ENCODE measurements at places on chromosomes 4 and X.

DNA sequence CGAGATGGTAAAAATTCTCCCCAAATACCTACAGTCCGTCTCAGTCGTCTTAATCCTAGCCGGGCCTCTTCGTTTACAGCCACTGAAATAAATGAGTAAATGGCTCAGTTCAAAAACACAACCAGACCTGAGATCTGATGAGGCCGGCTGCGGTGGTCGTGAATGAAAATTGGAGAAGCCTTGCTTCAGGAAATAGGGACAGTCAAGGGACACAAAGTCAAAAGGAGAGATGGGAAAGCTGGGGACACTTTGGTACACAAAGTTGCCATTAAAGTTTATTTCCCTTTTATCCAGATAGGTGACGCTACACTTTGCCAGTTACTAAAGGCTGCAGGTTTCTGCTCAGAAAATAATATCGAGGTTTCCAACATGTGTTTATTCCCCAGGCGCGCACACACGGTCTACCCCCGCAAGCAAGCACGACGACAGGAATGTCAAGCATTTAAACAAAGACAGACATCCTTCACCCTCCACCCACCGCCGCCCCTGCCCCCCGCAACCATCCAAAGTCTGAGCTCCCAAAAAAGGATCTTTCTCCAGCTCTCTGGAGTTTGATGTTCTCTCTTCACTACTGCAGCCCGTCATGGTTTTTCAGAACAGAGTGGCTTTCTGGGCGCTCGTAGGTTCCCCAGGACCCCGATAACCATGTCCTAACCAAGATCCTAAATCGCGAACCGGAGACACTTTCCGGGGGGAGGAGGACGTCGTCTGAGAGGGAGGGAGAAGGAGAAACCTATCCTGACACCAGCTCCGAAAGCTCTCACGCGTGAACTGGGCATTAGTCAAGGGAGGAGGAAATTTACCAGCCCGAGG, 1.3 kb upstream of the PCDH7 start:
- no peak for DNase-seq

- DNase-seq, result no peak
These were observed 2138.2 kb downstream of the PCDH7 start for GRCh38 chr4:32858361-32858760.

DNA sequence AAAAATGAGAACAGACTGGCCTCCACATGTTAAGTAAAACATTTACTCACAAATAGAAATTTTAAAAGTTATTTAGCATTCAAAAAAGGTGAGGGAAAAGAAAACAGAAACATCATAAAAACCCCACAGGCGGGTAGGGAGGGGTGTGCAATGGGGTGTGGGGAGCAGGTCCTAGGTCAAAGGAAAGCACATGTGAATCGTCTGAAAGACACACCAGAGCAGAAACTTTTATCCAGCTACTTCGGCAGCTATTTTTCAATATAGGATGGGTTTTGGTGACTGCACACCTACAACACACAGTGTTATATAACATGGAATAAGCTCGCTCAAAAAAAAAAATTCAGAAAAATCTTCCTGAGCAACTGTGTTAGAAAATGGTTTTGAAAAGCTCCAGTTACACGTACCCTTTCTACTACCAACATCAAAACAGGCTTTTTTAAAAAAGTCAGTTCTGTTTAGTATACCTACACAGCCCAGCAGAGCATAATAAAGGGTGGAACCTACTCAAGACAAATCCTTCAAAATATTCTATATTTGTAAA, 1.6 kb downstream of the OTUD4 start:
- DNase-seq, result no peak

GRCh38 chr4:13986548-13986947, 359.0 kb upstream of the BOD1L1 start:
- no peak for DNase-seq

- no peak for DNase-seq
These were observed 97.1 kb downstream of the REELD1 start for GRCh38 chr4:146311238-146311970.

DNA sequence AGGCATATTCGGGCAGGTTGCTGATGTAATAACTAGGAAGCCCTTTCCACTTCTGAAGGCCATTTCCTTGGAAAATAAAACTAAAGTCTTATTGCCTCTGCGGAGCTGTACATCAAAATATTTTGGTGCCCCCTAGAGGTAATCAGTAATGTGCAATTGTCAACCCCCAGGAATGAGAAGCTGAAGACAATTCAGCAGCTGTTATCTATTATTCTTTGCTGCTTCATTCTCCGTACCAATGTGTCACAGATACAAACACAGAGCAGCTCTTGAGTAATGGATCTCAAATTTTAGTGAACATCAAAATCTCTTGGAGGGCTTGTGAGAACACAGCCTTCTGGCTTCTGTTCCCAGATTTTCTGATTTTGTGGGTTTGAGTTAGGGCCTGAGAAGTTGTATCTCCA, 3.5 kb upstream of the SLIT2 start:
- DNase-seq, result no peak

- DNase-seq, result no peak
These were observed 4.2 kb upstream of the TMEM154 start for GRCh38 chr4:152684007-152684406.

DNA sequence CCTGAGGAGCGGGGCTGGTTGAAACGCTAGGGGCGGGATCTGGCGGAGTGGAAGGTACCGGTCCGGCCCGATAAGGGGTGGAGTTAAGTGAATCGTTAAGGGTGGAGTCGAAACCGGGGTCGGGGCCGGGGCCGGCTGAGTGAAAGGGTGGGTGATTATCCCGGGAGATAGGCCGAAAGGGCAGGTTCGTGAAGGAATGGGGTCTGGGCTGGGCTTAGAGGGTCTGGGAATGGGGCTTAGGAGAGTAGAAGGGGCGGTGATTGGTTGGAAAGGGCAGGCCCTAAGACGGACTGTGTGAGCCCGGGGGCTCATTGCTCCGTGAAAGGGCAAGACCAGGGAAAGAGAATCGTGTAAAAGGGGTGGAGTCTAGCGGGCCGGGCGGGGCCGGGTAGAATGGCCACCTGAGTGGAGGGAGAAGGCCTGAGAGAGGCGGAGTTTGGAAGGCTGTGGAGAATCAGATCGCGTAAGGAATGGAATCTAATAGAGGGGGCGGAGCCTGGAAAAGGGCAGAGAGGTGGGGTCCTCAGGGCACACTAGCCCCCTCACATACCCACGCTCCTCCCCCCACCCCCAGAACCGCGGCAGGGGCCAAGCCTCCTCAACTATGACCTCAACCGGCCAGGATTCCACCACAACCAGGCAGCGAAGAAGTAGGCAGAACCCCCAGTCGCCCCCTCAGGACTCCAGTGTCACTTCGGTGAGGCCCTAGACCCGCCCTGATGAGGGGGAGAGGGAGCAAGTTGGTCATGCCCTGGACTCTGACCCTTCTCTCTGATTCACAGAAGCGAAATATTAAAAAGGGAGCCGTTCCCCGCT, 430 bp downstream of the HDAC6 start:
- peak; percentile 49 for DNase-seq

- no peak for DNase-seq
These were observed at the start of gene F8 for GRCh38 chrX:155022585-155022984. F8 (minus strand) TSS chrX:155022723; CDS start chrX:155022552, 171 bp downstream.

Measured in GM12891 (cell line).